GM19239 (cell line): ENCODE measurements at places on chromosomes 4 and X.

DNA sequence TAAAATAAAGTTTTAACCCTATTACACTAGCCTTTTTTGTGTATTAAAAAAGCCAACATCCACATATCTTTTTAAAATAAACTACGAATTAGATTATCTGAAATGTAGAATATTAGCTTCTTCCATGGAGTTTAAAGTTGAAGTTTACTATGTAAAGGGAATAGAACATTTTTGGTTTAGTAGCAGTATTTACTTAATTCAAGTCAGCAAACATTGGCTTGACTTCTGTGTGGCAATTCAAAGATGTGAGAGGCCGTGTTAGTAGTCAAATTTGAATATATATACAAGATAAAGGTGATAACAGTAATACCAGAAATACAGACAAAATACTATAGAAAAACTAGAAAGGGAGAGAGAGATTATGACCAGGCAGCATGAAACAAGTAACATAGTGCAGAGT is 115.1 kb upstream of the IL13RA1 start:
- no peak for DNase-seq

GRCh38 chrX:23195761-23196160 is 138.9 kb upstream of the PTCHD1 start:
- DNase-seq: no peak

DNA sequence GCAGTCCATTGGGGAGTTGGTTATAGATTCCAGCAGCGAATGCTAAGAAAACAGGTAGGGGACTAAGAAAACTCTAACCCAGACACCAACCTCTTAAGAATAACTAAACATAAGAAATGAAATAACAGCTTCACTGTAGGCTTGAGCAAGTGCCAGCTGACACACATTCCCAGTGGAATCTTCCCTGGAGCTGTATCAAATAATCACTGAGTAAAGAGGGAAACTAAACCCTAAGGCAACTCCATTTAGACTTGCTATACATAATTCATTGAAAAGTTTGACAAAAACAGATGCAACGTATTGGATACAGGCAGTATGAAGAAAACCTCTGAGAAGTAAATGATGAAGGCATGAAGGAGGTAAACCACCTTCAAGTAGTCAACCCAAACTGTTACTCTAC is 293.5 kb downstream of the OPHN1 start:
- no peak for DNase-seq

- no peak for DNase-seq
These were observed 114.0 kb upstream of the LNX1 start for GRCh38 chr4:53705151-53705764.

DNA sequence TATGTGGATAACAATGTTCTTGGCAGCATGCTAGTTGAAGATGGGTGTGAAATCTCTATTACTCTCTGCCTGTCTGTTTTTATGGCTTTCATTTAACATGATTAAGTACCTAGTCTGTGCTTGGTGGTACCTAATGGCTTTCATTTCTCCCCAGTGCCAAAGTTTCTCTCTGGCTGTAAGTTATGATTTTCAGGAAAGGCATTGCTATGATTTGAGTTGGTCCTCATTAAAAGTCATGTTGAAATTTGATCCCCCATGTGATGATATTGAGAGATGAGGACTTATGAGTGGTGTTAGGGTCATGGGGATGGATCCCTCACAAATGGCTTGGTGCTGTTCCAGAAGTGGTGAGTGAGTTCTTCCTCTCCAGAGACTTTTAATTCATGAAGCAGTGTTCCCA is 162.4 kb upstream of the IL15 start:
- no peak for DNase-seq

GRCh38 chr4:2489841-2490552 is 21.1 kb downstream of the RNF4 start:
- DNase-seq: no peak

GRCh38 chr4:8184061-8184460 is 15.0 kb upstream of the SH3TC1 start:
- no peak for DNase-seq

DNA sequence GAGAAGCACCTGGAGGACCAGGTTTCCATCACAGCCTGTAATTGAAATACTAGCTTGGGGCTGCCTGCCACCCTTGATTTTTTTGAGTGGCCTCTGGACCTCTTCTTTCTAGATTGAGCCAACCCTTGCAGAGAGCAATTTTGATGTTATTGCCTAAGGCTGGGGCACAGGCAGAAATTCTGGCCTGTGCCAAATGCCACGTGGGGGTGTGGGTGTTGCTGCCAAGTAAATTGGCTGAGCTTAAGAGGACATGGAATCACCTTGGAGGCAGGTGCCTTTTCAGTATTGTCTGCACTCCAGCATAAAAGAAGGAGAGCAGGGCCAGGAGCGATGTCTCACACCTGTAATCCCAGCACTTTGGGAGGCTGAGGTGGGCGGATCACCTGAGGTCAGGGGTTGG is 286.1 kb upstream of the PRPS2 start:
- DNase-seq: no peak

DNA sequence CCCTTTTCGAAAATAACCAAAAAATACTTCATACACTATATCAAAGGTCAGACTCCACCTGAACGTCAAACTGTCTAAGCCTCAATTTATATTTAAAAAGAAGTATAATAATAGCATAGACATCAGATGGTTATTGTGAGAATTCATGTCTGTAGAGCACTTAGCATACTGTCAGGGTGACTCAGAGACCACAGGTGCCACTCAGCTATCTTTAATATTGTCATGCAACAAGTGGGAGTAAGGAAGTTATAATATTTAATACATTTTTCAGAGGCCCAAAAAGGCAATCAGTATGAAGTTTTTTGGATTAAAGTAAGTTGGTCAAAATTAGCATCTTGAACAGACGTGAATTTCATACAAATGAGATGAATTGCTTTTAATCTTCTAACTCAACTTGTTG is 93.3 kb downstream of the PHOX2B start:
- no peak for DNase-seq

GRCh38 chrX:152989292-152989658 is 4.6 kb downstream of the PNMA5 start:
- no peak for DNase-seq

DNA sequence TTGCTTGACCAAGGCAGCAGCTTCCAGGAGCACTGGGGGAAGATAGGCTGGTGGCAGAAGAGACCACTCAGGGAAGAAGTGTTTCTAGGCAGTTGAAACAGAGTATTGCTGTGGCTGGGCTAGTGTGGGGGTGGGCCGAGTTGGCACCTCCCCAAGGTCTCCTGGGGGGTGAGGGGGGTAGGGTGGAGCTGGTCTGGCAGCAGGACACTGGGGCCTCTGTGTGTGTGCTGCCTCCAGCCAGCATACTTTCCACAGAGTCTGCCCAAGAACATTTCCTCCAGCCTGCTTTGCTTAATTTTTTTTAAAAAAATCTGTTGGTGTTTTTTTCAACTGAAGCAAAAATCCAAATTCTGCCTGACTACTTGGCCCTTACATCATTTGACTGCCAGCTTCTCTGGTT is 4.0 kb downstream of the ITIH6 start:
- DNase-seq: no peak

DNA sequence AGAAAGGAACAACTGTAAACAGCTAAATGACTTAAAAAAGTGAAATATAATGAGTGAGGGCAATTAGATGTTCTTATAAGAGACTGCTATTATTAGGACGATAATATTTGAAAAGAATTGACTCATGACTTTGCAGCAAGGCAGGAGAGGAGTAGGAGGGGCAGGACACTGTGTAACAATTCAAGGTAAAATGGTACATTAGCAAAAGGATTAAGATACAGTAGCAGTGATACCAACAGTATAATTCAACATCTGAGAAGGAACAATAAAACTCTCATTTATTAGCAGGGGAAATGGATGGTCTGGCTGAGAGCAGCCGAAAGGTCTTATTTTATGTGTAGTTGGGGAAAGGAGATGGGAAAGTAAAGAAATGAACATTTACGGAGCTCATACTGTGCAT is 315.5 kb upstream of the BOD1L1 start:
- no peak for DNase-seq

- no peak for DNase-seq
These were observed 46.8 kb downstream of the HTRA3 start for GRCh38 chr4:8316251-8316771.

- no peak for DNase-seq
These were observed 25.5 kb upstream of the RXFP1 start for GRCh38 chr4:158496030-158496741.

- DNase-seq: no peak
These were observed 37.8 kb downstream of the SEPTIN6 start for GRCh38 chrX:119655125-119655524.

DNA sequence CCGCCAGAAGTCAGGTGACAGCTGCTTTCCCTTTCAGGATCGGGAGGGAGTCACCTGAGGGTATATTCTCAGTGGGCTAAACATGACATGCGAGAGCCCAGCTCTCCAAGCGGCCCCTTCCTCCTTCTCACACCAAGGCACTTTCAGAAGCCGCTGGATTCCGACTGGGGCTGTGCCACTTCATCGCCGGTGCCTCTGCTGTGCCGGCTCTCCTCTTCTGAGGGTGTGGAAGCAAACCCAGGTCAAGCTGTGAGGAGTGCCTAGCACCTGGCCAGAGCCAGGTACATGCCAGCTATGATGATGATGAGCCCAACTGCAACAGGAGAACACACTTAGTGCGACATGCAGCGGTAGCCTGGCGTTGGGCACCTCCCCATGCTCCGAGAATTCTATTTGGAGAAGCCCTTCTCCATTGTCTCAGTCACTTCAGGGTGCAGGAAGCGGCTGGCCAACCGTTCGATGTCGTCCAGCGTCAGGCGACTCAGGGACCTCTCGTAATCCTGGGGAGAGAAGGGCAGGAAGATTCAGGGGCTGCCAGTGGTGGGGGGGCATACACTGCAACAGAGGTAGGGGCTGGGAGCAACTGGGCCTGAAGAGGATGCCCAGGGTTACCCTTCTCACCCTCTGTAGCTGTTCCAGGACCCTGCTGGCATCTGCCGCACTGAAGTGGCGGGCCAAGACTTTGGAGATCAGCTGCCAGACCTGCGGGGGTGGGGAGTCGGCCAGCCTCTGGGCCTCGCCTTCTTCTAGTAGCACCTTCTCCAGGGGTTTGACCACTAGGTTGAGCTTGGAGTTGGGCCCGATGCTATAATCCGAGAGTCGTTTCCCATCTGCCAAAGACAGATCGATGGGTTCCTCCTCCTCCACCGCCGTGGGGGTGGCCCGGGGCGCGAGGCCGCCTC is 1.0 kb downstream of the UBL4A start:
- no peak for DNase-seq

DNA sequence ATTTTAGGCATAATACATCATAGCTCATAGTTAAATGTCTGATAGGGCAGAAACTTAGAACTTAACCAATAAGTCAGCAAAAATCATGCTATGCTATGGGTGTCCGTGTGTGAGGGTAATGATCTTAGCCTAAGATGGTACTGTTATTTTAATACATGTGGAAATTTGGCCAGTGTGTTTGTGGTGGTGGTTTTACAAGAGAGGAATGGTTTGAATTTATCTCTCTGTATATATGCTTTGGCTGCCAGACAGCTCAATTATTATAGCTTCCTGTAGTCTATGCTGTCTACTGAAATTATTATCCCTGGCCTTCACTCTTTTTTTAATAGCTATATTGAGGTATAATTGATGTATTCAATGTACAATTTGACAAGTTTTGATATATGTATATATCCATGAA is 21.3 kb downstream of the ZNF330 start:
- DNase-seq: no peak

DNA sequence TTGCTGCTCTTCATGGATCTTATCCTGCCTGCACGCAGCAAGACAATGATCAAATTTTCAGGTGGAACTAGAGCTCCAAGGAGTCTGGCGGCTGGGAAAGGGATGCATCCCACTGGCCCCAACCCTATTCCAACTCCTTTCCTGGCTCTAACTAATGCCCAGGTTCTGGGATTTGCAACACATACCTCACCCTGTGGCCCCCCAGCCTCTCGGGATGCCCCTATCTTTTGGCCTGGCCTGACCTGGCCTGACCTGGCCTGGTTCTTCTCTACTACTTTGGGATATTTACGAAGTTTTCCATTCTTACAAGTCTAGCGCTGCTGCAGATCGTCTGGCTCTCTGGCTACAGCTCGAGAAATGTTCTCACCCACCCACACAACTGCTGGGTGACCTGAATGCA is 56.4 kb upstream of the CDKN2AIP start:
- no peak for DNase-seq

DNA sequence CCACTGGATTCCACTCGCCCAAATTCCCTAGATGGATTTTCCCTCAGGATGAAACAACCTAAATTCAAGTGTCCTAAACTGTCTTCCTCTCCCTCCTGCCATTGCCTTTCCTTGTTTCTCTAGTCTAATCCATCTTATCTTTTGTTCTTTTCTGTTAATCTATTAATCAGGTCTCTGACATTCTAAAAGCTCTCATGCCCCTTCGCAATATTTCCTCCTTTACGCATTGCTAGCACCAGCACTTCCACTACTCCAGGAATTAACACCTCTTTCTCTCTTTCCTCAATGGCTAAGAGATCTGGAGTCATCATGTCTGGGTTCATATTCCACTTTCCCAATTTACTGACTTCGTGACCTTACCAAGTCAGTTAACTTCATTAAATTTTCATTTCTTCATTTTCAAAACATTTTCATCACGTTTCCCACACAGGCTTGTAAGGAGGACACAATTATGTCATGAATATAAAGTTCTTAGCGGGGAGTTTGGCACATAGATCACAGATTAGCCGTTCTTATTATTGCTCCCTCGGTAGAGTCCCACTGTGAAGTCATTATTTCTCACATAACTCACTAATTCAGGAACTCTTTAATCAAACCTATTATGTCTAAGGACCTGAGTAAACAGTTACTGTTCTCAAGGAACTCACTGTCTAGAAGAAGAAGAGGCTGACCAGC is 45.3 kb downstream of the FAT4 start:
- DNase-seq: no peak

DNA sequence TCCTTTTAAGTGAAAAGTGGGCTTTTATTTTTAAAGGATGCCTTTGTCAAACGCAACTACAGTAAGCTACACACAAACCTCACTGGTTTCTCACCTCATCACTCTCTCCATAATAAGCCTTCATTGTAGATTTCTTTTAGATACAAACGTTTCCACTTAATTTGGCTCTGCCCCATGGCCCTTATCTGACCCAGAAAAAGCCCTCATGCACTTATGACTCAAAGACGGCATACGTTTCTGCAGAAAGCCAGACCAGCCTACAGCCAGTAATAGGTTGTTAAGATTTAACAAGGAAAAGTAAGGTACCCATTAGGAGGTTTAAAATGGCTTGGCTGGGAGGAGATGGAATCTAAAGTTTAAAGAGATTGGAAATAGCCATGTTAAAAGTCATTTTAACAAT is 914.6 kb upstream of the INTU start:
- no peak for DNase-seq

DNA sequence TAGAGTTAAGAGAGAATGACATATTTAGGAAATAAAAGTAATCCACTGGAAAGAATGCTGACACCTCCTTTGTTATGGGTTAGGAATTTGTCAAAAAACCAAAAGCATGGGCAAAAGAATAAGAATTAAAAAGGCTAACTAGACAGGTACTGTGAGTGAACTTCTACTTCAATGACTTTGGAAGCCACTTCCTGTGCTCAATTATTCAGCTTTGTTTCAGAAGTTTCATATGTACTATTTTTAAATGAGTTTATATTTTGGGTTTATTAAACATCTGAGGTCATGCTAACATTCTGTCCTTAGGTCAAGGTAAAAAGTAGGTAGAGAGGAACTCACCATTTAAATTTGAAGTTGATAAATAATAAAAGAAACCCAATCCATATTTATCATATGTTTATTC is 106.7 kb upstream of the CXorf51A start:
- no peak for DNase-seq

GRCh38 chr4:126386512-126386911 is 1071.8 kb downstream of the FAT4 start:
- DNase-seq: no peak
